NK-92 treated with Interleukin-12 subunit alpha and Interleukin-12 subunit beta, amount 100 ng/mL, for 24 hours (cell line): ENCODE measurements at places on chromosomes 4 and X.

GRCh38 chr4:24966076-24966475 is 53.2 kb upstream of the CCDC149 start:
- no peak for DNase-seq

DNA sequence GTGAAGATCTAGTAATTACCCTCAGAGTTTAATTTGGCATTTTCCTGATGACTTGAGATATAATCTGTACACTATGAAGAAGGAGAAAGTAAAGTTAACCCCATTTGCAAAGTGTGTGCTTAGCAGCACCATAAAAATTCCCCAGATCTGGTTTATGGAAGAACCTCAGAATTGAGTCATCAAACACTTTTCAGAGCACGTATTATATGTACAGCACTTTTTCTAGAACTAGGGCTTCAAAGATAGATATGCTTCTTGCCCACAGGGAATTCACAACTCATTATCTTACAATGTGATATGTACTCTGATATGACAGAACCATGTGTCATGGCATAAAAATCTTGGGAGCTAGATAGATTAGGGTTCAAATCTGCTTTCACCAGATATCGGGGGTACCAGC is 150.9 kb downstream of the SLC10A7 start:
- DNase-seq = no peak

DNA sequence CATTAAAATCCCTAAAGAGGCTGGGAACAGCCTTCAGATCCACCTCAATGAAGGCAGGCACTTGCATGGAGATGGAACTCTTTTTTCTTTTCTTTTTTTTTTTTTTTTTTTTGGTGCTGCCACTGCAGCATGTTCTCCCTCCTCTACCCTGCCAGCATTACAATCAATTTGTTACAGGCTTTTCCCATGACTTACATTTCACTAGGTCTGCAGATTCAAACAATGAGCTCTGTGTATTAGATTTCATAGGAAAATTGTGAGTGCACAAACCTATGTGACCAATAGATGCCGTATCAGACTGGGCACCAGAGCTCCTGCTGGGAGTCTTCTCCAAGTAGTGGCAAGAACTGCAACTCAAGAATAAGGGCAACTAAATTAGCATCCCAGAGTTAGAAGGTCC is 63.8 kb upstream of the GABRQ start:
- DNase-seq = no peak

GRCh38 chrX:126177133-126177840 is 11.2 kb upstream of the DCAF12L2 start:
- DNase-seq = no peak

GRCh38 chrX:3563451-3563850 is 150.0 kb downstream of the PRKX start:
- DNase-seq = no peak

DNA sequence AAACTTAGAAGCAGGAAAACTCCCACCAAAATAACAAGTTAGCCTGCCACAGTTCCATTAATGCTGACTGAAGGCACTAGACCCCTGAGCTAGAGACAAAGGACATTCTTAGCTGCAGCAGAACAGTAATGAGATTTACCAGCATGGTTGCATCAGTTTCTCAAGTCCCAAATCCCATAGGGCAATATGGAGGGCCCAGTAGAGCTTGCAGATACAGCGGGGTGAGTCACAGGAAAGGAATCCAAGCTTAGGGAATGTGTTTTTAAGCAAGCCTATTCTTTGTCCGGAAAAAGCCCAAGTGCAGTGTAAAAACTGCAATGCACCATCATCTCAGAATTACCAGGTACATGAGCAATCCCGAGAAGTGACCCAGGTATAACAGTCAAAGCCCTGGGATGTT is 51.3 kb upstream of the EXOC1L start:
- DNase-seq = no peak

DNA sequence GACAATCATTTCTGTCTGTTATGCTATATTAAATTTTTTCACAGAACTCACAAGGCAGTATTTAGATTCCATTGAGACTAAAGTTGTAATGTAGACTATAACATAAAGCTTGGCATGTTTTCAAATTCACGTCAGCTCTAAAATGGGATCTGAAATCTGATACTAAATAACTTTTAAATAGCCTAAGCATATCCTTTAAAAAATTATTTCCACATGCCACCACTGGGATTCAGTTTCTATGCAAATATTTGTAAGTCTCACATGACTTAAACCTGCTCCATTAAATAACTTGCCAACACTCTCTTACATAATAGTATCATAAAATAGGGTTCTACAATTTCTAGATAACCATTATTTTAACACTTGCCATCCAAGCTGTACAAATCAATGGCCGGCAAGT is 32.4 kb downstream of the KLHL8 start:
- no peak for DNase-seq

GRCh38 chrX:57453901-57454300 is 137.9 kb upstream of the ZXDB start:
- no peak for DNase-seq

- DNase-seq = no peak
These were observed 102.8 kb downstream of the CHRDL1 start for GRCh38 chrX:110692866-110693265.

DNA sequence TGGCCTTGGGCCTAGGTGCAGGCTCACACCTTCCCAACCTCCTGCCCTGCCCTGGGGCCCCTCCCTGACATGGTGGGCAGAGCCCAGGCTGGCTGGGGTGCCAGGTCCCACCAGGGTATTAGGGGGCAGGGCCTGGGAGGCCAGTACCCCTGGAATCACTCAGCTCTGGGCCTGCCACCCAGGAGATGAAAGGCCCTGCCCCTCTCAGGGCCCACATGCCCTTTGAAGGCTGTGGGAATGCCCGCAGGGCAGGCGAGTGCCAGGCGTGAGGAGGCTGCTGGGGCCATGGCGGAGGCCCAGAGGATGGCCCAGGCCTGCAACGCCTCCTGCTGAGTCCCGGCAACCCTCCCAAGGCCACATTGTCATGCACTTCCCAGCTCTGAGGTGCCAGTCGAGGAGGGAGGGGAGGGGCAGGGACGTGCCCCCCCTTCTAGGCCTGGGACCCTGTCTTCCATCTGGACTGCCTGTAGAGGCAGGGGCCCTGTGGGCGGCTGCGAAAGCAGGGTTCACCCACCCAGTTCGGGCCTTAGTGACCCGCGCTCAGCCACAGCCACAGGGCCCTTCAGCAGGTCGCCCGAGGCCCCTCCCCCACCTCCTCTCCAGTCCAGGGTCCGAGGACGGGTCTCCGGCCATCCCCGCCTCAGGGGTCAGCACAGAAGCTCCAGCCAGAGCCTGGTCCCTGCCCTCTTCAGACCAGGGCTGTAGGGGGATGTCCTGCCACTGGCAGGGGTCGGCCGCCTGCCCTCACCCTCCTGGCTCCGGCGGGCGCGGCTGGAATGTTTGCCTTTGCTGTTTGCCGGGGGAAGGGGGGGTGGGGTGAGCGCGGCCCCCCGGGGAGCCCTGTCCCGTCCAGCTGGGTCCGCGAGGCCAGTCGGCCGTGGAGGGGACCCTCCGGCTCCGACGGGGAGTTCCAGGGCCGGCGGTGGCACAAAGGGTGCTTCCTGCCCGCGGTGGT is 26.7 kb upstream of the FGFR3 start:
- no peak for DNase-seq

- no peak for DNase-seq
These were observed 7.8 kb upstream of the RTL5 start for GRCh38 chrX:72139538-72139937.
